ENCODE measurements at places on chromosomes 11 and 22. TPM values are rescaled to one million over a fixed set of nuclear protein-coding genes. Genes with fewer than 3 reads are reported as not detected.

TCIRG1 gene
- 39.2 TPM for total RNA-seq

- DNase-seq = no peak
Observed at GRCh38 chr11:2427721-2428321, 16.5 kb downstream of the TRPM5 start.

- DNase-seq = peak; percentile 35
Observed at GRCh38 chr11:6414874-6415328, 4.0 kb downstream of the APBB1 start.

- DNase-seq = no peak
Observed at GRCh38 chr11:22884217-22884616, 23.9 kb upstream of the CCDC179 start.

Data from RPMI7951 (cell line).